Muscle of back (tissue), 13 donors: ENCODE measurements at places on chromosomes 6 and 20.

GRCh38 chr6:79544299-79544927 is 7.2 kb upstream of the LCA5 start:
- DNase-seq, result no peak

GRCh38 chr20:61806995-61807394 is 258.7 kb downstream of the TAF4 start:
- DNase-seq, result no peak

DNA sequence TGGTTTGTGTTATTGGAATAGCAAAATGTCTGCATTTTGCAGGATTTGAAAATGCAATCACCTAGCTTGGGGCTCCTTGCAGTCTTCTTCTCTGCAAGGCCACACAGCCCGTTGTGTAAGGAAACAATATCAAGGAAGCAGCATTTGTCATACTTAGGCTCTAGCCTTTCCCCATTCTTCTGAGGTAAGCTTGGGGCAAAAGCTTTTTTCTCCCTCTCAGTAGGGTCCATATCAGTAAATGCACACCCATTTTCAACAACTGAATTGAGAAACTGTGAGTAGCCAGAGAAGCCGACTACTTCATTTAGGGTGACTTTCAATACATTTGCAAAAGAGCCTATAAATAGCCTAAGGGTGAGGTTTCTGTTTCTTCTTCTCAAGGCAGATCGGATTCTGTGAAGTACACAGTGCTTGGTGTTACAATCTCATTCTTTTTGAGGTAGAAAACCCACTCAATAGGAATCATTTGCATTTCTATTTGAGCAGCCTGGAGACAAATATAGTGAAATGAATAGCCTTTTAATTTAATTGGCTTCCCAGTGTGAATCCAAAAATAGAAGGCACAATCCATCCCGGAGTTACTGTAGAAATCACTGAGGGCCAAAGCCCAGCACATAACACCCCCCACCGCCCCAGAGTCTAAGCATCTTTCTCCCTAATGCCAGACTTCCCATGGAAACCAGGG is 61.8 kb downstream of the BTBD3 start:
- DNase-seq, result no peak

DNA sequence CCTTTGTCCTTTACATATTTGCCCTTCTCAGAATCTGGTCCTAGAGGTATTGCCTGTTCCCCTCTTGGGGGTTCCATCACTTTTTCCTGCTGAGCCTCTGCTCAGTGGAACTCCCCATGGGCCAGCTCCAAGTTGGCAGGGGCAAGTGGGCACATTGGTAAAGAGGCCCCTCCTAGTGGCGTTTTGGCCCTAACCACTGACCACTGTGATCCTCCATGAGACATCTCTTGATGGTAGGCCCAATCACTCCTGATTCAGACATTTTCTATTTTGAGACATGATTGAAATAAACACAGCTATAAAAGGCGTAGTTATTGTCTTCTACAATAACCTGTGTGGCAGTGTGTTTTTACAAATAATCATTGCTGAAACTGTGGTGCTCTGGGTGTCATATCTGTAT is 83.0 kb downstream of the RREB1 start:
- DNase-seq, result no peak

GRCh38 chr6:137589067-137589848 is 95.1 kb upstream of the OLIG3 start:
- DNase-seq, result no peak

- DNase-seq, result no peak
Measured at GRCh38 chr20:22385602-22386305, 198.6 kb downstream of the FOXA2 start.

- DNase-seq, result no peak
Measured at GRCh38 chr20:53070706-53071392, 98.7 kb downstream of the TSHZ2 start.

- DNase-seq, result no peak
Measured at GRCh38 chr20:31841928-31842327, 3.5 kb downstream of the FOXS1 start.

GRCh38 chr6:40194447-40195170 is 260.3 kb upstream of the MOCS1 start:
- no peak for DNase-seq

GRCh38 chr6:23589811-23590210 is 536.2 kb upstream of the NRSN1 start:
- DNase-seq, result no peak

GRCh38 chr20:59485576-59486454 is 118.5 kb upstream of the PHACTR3 start:
- peak; percentile 29 for DNase-seq

GRCh38 chr6:81900616-81901015 is 148.1 kb upstream of the TENT5A start:
- no peak for DNase-seq

DNA sequence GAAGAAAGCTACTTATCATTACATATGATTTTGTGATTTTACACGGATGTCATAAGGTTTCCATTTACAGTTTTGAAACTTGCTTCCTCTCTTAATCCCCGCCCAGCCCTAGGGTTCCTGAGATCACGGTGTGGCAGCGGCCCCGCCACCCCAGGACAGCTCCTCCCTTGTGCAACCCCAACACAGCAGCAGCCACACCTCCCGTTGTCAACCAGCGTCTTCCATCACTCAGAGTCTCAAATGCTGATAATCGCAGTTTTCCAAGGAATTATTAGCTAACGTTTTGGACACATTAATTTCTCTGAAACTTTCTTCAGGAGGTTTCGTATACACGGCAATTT is 204.8 kb downstream of the THBS2 start:
- DNase-seq, result no peak

DNA sequence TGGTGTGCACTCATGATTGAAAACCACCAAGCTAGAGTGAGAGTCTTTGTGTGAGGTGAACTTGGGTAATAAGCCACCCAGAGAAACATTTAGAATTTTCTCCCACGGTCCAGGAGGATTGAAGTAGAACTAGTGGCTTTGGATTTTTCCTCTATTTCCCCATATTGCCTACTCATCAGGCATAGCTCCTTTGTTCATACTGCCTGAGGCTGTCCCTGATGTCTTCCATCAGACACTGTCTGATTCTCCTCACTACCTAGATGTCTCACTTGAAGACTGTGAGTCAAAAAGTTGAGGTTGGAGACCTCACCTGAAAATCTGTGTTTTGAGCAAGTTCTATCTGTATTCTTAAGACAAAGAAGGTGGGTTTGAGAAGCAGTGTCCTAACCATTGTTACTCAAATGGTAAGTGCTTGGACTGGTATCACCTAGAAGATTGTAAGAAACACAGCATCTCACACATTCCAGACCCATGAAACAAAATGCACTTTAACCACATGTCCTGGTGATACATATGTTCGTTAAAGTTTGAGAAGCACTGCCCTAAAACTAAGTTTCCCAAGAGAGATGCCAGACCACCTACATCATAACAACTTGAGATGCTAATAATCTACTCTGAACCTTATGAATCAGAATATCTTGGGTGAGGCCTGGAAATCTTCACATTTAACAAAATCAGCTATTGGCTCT is 523.4 kb upstream of the BTBD3 start:
- DNase-seq, result peak; percentile 73

GRCh38 chr6:109184638-109185037 is 89.3 kb downstream of the CEP57L1 start:
- no peak for DNase-seq
